ENCODE measurements at places on chromosomes 6 and 20.
A peak's percentile ranks its signal among the peaks of the same experiment; 100 is the strongest.

GRCh38 chr20:61692479-61692878, 373.2 kb downstream of the TAF4 start:
- no peak for DNase-seq

GRCh38 chr20:45157962-45158361, 16.7 kb upstream of the PI3 start:
- DNase-seq, result no peak

DNA sequence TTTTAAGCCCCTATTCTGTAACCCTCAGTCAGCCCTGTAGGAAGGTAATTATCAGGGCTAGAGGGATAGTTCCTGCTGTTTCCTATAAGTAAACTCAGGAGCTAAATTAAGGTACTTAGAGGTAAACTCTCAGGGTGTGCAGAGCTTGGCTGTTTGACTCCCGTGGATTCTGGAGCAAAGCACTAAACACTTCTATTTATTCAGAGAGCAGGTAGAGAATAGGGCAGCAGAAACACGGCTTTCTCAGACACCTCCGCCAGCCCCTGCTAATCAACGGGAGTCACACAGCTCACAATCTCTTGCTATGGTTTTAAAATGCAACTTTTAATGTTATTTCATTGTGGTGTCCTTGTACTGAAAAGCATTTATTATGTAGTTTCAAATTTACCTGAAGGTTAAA, 21.8 kb downstream of the PRKN start:
- no peak for DNase-seq

DNA sequence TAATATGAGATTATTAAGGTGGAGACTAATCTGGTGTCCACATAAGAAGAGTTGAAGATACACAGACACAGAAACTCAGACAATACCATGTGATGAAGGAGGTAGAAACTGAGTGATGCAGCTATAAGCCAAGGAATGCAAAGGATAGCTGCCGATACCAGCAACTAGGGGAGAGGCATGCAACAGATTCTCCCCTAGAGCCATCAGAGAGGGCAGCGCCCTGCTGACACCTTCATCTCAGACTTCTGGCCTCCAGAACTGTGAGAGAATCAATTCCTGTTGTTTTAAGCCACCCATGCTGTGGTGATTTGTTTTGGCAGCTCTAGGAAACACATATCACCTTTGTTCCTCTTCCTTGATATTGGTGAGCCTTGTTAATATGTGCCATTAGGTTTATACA, 41.5 kb downstream of the STXBP5 start:
- no peak for DNase-seq

GRCh38 chr6:149405823-149406765, 6.0 kb downstream of the SUMO4 start:
- no peak for DNase-seq

- no peak for DNase-seq
These were observed 27.1 kb downstream of the SAMHD1 start for GRCh38 chr20:36924167-36925045.

- DNase-seq, result no peak
These were observed 271.3 kb downstream of the BMP7 start for GRCh38 chr20:56995149-56995548.

DNA sequence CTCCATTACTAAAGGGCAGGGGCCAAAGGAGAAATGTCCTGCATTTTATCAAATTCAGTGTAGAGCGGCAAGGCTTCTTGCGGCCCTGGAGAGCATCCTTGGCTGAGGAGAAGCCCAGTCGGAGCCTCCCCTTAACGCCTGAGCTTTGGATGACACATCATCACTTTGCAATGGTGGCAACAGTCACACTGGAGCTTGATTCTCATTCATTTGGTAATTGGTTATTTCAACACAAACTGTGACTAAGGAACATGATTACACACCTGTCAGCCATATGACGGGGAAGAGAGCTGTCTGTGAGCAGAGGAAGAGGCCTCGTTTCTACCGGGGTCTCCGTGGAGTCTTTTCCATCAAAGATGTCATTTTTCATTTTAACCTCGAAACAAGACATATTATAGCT, 81.4 kb downstream of the SOBP start:
- DNase-seq, result no peak

GRCh38 chr20:5785146-5785545, 34.9 kb downstream of the SHLD1 start:
- DNase-seq, result no peak

- no peak for DNase-seq
These were observed 530.4 kb downstream of the QKI start for GRCh38 chr6:163944897-163945296.

DNA sequence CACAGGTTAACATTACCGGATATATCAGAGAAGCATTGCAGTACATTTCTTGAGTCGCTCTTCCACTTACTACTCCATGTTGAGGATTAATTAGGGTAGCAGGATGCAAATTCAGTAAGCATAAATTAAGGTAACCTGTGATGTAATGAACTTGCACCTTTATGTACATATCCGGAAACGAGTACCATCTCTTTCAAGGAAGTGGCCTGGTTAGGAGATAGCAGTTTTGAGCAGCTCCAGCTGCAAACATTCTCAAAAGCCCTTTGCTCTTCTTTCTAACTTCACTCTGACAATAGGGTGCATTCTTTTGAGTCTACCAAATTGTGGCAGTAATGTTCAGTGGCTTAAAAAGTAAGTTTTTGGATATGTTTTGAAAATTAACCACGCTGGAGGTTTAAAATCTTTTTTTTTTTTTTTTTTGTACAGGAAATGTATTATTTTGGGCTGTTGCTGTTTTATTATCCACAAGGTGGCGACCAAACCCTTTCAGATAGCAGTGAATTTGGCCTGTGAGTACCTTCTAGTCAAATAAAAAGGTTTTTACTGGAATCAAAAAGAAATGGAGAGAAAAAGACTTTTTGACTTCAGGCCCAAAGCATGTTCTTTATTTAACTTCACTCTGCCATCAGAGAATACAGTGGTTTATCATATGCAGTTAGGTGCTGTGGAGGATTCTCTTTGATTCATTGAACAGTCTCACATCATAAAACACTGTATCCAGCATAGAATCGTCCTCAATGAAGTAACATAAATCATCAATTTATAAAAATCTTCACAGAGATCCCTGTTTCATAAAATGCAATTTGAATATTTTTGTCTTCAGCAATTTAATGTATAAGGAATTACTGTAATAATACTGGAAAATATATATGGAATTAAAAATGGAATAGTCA, 8.9 kb downstream of the FAM217B start:
- no peak for DNase-seq

GRCh38 chr20:46004889-46005473, 3.7 kb upstream of the MMP9 start:
- no peak for DNase-seq

- no peak for DNase-seq
These were observed 9.6 kb downstream of the DYNLRB1 start for GRCh38 chr20:34525709-34526416.

GRCh38 chr6:79824202-79824601, 123.2 kb downstream of the ELOVL4 start:
- DNase-seq, result no peak

DNA sequence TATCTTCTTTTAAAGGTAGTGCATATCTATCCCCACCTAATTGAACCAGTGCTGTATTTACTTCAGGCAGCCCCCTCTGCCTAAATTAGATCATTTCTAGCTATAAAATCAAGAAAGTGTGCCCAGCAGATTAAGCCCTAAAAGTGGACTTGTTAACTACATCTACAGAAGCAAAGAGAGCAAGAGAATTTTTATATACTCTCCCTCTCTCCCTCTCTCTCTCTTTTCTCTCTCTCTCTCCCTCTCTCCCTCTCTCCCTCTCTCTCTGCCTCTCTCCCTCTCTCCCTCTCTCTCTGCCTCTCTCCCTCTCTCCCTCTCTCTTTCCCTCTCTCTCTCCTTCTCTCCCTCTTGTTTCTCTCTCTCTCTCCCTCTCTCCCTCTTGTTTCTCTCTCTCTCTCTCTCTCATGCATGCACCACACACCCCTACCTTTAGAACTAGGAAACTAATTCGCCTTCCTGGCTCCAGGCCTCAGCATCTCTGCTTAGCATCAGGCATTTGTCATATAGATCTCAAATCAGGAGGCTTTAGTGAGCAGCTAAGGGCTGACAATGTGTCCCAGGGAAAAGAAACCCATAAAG, 71.4 kb downstream of the FOXA2 start:
- DNase-seq, result no peak

DNA sequence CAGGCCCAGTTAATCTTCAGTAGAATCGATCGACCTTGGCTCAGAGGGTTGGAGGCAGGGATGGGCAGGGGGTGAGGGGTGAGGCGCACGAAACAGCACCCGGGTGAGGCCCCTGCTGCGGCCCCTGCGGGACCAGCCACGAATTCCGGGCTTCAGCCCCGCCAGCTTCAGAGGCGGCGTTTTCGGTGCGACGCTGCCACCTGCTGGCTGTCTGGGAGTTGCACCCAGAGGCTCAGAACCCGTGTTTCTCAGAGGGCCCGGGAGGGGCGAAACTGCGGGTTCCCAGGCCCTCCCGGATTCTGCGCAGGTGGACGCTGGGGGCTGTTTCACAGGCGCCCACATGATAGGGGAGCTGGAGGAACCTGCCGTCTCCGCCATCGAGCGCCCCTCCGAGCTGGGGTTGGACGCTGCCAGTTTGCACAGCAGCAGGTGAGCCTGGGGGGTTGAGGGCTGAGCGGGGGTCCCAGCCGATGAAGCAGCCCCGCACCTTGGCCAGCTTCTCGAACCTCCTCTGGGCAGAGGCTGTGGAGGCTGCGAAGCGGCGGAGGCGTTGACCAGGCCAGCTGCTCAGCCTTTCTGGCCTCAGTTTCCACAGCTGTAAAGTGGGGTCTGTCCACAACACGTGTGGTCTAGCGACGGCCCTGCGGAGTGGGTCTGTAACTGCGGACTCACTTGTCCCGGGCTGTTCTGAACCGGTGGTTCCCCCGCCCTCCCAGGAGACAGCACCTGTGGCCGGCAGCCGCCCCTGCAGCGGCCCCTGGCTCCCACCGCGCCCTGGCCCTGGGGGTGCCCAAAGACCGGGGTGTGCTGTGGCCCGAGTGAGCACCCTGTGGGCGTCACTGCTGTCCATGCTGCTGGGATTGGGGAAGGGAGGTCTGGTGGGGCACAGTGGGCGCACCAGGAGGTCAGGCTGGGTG, 2.5 kb upstream of the BHLHE23 start:
- DNase-seq, result peak; percentile 60

GRCh38 chr6:166167801-166168615, at the start of gene TBXT:
Gene TBXT (minus strand): TSS chr6:166167851. CDS start chr6:166167591, 260 bp downstream.
- DNase-seq, result peak; percentile 51

GRCh38 chr6:146950351-146950835, 253.8 kb upstream of the STXBP5 start:
- no peak for DNase-seq

- DNase-seq, result no peak
These were observed 245.1 kb upstream of the AFDN start for GRCh38 chr6:167581637-167582036.

DNA sequence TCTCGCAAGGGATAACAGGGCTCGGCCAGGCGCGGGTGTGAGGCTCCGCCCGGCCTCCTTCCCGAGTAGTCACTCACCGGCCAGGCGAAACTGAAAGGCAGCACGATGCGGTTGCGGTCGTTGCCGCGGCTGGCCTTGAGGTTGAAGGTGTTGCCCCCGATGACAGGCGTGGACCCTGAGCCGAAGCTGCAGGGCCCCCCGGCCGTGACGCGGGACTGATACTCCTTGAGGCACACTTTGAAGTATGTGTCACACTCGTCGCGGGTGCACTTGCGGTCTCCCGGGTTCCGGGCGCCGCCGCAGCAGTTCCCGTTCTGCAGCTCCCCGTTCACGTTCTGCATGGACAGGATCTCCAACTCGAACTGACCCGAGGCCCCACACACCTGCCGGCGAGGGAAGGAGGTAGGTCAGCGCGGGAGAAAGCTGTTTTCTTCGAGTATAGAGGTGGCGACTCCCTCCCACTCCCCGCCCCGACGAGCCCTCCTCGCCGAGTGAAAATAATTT, 1.1 kb downstream of the JAG1 start:
- no peak for DNase-seq

DNA sequence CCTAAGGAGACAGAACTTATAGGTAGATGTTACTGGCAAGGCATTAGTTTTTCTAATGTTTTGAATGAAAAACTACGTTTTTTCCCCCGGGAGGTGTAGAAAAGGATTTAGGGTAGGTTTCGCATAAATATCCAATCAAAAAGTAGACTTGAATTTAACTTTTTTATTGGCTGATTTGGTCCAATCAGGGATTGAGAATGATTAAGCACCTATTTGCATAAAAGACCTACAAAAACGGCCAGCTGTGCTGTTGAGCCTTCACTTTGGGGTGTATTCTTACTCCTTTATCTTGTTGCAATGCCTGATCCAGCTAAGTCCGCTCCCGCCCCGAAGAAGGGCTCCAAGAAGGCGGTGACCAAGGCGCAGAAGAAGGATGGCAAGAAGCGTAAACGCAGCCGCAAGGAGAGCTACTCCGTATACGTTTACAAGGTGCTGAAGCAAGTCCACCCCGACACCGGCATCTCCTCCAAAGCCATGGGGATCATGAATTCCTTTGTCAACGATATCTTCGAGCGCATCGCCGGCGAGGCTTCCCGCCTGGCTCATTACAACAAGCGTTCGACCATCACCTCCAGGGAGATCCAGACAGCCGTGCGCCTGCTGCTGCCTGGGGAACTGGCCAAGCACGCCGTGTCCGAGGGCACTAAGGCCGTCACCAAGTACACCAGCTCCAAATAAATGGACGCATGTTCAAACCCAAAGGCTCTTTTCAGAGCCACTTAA, 113.5 kb upstream of the BTN3A2 start:
- DNase-seq, result peak; percentile 98

- DNase-seq, result no peak
These were observed 3.4 kb upstream of the TMEM14C start for GRCh38 chr6:10719296-10719963.

DNA sequence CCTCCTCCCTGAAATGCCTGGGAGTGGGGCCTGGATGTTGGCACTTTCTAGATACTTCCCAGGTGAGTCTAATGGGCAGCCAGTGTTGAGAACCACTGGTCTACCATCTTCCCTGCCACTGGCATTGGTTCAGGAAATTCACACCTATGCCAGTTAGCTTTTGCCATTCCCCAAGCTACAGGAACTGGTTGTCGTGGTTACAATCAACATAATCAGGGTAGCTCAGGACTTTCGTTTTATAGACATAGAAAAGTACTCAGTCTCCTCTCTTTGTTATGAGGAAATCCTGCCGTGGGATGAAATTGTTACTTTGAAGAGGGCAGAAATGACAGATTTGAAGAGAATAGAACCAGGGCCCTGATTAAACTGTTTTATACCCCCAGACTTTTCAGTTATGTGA, 127.9 kb upstream of the FOXO3 start:
- DNase-seq, result no peak

GRCh38 chr6:21436625-21437024, 156.9 kb upstream of the SOX4 start:
- DNase-seq, result no peak

- no peak for DNase-seq
These were observed 56.5 kb upstream of the HFE start for GRCh38 chr6:26030716-26031115.

- no peak for DNase-seq
These were observed 109.5 kb downstream of the MYLK4 start for GRCh38 chr6:2641044-2641725.

GRCh38 chr20:60123652-60124051, 165.4 kb downstream of the CDH26 start:
- no peak for DNase-seq

GRCh38 chr20:10877342-10877741, 203.5 kb upstream of the JAG1 start:
- DNase-seq, result no peak

GRCh38 chr6:89449193-89449592, 16.2 kb downstream of the ANKRD6 start:
- no peak for DNase-seq

All from GM12878 (cell line).